ENCODE measurements at places on chromosomes 1 and 21.

DNA sequence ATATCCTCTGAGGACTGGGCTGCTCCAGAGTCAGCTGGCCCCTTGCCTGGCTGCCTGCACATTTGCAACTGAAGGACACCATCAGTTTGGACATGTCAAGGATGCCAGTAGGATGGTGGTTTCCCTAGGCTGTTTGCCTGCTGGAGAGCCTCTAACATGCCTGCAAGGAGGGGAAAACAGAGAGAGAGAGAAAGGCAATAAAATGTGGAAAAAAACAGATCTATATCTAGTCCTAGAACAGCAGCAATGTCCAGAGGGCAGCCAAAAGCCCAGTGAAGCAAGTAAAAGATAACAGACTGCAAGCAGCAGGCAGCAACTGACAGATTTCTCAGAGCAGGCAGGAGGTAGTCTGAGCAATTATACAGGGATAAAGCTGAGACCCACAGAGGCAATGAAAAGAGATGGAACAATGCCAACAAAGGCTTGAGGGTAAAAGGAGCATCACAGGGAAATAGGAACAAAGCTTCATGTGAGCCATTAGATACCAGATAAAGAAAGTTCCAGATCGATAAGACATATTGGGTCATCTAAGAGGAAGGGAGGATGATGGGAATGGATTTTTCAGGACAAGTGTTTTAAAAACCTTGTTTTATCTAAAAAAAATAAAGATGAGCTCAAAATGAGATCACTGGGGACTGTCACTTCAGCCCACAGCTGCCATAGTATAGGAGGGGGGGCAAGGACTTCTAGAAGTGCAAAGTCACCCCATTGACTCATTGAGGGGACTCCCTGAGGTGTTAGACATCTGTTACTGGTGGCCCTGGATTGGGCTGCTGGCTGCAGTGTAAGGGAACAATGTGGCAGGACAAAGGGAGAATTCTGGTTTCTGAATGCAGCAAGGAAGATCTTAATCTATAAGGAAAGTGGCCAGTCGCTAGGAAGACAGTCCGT is 38.6 kb upstream of the GADD45A start:
- DNase-seq, result peak; percentile 95

- no peak for DNase-seq
These were observed 8.3 kb downstream of the SHISA4 start for GRCh38 chr1:201896951-201897391.

- no peak for DNase-seq
These were observed 292.7 kb downstream of the SDCCAG8 start for GRCh38 chr1:243548516-243548915.

GRCh38 chr1:10682449-10683309 is 113.8 kb downstream of the CASZ1 start:
- peak; percentile 4 for DNase-seq

GRCh38 chr1:34753163-34753562 is 1.7 kb upstream of the GJB5 start:
- DNase-seq, result no peak

- no peak for DNase-seq
These were observed 2.0 kb downstream of the HUNK start for GRCh38 chr21:31874812-31875212.

GRCh38 chr1:201461645-201462441 is 7.1 kb downstream of the PHLDA3 start:
- no peak for DNase-seq

- no peak for DNase-seq
These were observed 32.8 kb downstream of the ZC3H11B start for GRCh38 chr1:219580009-219580676.

DNA sequence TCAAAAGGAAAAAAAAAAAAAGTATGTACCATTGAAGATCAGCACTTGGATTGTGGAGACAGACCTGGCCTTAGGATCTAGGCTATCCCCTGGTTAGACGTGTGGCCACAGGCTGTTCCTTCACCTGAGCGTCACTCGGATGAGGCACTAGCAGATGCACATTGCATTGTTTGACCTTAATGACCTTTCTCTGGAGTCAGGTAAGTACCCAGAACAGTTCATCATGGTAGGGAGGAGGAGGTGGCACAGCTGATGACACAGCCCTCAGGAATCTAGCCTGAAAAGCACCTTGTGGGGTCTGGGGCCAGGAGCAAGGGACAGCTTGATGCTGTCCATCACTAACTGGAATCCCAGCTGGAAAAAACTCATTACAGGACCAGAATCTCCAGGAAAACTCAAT is 21.2 kb downstream of the NECAP2 start:
- DNase-seq, result no peak

- DNase-seq, result no peak
These were observed 66.3 kb downstream of the AKT3 start for GRCh38 chr1:243783714-243784113.

- DNase-seq, result no peak
These were observed 8.3 kb downstream of the BARHL2 start for GRCh38 chr1:90708826-90709225.

DNA sequence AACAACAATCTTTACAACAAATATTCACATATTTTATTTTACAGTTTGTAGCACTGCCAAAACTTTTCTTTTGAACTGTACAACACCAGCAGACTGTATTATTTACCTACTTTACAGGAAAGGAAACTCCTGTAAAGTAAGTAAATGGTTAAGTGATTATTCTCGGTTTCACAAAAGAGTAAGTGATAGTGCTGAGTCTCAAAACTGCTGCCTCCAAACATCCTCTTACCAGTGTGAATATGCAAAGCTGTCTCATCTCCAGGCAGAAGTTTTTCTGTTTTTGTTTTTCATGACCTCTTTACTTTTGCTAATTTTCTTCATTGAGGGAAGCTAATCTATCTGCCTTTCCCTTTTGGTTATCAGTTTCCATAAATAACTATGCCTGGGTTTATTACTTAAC is 286.7 kb downstream of the SRGAP2C start:
- no peak for DNase-seq

GRCh38 chr1:15577691-15578090 is 7.2 kb downstream of the AGMAT start:
- no peak for DNase-seq

DNA sequence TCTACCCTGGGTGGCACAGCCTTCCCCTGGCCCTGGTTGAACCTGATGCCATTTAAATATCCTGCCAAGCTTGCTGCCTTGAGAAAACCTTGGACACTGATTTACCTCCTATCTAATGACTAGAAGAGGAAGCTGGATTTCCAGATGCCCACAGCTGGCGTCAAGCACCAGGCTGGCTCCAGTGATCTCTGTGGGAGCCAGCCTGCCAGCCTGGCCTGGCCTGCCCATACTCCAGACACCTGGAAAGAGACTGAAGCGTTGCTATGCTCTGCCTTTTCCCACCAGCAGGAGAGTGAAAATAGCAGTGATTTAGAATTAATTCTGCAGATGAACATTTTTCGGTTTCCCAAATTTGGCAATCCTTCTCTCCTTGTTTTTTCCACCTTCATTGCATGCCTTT is 11.5 kb upstream of the EIF4G3 start:
- DNase-seq, result no peak

- DNase-seq, result no peak
These were observed 607.5 kb upstream of the BRINP3 start for GRCh38 chr1:191085121-191085520.

DNA sequence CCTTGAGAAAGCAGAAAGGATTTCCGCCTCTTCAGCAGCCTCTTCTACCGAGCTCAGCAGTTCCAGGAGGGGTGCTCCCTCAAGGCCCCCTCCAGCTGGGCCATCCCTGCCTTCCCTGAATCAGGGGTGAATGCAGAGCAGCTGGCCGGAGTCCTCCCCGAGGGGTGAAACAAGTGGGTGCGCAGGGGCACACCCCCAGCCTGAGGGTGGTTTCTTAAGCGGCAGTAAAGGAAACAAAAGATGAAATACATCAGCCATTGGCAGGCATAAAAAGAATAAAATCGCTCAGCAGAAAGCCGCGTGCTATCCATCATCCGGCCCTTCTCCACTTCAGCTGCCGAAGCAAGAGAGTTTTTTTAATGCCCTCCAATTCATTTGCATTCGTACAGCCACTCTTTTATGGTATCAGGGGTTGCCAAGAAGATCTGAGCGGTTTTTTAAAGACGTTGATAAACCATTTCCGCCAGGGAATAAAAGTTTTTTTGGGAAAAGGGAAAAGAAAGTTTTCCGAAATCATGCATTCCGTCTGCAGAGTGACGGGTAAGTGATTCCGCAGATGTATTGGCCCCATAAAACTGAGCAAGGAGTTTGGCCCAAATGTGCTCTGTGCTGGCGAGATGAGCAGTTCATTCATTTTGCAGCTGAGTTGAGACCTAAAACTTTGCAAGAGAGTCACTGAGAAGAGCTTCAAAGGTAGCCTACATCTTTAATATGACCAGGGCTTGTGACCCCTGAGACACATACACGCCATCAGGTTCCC is 73.7 kb upstream of the ZC3H12A start:
- DNase-seq, result no peak

DNA sequence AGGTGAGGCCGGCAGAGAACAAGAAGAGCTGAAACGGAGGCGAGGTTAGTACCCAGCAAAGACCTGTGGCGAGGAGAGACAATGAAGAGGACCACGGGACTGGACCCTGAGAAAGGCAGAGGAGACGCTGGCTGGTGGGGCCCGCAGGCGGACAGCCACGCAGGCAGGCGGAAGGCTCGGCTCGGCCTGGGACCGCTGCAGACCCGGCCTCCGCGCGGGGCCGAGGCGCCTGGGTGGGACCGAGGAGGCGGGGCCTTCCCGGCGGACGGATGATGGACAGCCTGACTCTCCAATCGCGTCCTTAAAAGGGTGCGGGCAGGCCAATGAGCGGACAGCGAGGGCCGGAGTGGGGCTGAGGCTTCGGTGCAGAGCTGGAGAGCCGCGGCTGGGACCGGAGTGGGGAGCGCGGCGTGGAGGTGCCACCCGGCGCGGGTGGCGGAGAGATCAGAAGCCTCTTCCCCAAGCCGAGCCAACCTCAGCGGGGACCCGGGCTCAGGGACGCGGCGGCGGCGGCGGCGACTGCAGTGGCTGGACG is at the start of gene MPZL1:
Gene MPZL1 (plus strand): TSS at position 366 of the 535 bp plus-strand sequence. CDS start 170 bp downstream, outside the sequence.
- DNase-seq, result peak; percentile 89

- no peak for DNase-seq
These were observed 65.6 kb downstream of the OPTC start for GRCh38 chr1:203559523-203559922.

DNA sequence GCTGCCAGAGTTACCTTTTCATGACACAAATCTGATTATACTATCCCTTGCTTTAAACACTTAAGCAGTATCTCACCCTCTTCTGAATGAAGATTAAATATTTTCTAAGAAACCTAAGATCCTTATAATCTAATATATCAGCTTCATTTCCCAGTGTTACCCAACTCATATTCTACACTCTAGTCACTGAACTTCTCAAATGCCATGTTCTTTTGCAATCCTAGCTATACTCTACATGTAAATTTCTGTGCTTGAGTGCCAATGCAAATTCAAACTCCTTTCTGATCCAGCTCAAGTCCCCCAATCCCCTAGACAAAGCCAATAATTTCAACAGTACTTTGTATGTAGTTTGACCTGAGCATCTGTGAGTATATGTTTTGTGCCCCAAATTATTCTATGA is 293.9 kb downstream of the SDCCAG8 start:
- DNase-seq, result no peak

DNA sequence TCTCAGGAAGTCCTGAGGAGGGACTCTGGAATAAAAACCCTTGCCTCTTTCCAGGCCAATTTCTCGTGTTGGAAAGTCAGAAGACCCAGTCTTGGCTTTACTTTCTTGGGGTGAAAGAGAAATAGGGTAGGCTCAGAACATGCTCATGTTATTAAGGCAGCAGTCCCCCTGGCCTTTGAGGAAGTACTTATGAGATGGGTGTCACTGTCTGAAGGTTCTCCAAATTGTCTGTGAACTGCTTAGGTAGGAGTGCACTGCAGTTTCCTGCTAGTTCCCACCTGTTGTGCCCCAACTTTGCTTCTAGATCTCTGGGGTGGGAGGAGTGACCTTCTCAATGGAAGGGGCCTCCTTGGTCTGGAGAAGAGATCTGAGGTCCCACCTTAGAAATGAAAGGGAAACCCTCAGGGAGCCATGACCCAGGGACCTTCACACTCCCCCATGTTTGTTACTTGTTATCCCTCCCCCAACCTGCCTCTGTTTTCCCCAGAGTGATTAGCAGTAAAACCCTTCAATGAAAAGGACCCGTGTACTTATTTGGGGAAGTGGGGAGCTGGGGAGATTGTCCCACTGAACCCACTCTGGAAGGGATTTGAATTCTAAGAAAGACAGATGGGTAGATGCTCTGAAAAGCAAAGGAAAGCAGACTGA is 5.7 kb downstream of the ZNF691 start:
- no peak for DNase-seq

- DNase-seq, result no peak
These were observed 42.1 kb upstream of the ZNF496 start for GRCh38 chr1:247373721-247374141.

DNA sequence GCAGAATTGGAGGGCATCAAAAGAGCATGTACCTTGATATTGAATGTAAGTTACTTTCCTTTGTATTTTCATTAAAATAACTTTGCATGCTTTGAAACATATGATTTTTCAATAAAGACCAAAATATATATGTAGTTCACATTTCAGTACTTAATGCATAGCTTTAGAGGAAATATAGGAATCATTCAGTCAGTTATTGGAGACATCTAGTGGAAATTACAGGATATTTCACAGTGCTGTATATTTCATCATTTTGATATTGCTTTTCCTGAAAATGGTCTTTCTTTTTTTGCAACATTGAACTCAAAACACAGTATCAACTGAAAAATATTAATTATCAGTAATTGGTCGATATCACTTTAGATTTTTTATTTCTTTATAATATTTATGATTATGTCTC is 375.8 kb downstream of the NCAM2 start:
- no peak for DNase-seq

DNA sequence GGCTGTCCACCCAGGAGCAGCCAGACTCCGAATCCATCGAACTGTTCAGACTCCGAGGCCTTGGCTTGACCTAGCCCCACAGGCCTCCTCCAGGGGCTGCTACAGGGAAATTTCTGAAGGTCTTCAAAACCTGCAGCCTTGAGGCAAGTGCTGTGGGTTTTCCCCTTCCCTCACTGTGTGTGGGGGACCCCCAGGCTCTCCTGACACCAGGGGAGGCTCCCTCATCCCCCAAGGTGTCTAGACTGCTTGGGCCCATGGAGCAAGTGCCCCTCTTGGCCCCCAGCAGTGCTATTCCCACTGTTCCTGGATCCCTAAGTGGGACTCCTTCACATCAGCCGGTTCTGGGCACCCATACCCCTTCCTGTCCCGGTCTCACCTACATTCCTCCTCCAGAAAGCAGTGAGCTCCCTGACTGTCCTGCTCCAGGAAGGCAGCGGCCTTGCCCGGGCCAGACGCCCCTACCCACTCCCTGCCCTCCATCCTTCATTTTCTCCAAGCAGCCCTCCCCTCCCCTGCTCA is 814 bp downstream of the PAQR7 start:
- DNase-seq, result no peak

DNA sequence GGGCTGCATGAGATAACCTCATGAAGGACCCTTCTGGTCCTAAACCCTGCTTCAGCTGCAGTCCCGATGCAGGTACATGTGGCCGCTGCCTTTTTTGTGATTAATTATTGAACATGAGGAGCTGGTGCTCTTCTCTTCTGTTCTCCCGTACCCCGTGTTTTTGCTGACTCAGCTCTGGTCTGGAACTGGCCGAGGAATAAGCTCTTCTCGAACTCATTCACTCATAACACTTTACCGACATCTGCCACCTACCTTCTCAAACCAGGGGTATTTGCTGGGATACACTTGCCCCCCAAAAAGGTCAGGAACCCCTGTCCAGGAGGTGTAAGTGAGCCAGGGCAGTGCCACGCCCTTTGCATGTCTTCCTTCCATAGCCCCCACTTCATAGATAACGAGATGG is 31.8 kb downstream of the KCNQ4 start:
- no peak for DNase-seq

GRCh38 chr1:31795096-31795675 is 20.6 kb downstream of the SPOCD1 start:
- no peak for DNase-seq

Measured in NCI-H146 (cell line).